Activated CD8-positive, alpha-beta memory T cell treated with anti-CD3 and anti-CD28 coated beads for 1 hour (primary cell): ENCODE measurements at places on chromosomes 16 and 17.

GRCh38 chr16:10003486-10003885, 178.7 kb downstream of the GRIN2A start:
- DNase-seq: no peak

GRCh38 chr17:4417129-4417667, 16.5 kb upstream of the SPNS3 start:
- no peak for DNase-seq

DNA sequence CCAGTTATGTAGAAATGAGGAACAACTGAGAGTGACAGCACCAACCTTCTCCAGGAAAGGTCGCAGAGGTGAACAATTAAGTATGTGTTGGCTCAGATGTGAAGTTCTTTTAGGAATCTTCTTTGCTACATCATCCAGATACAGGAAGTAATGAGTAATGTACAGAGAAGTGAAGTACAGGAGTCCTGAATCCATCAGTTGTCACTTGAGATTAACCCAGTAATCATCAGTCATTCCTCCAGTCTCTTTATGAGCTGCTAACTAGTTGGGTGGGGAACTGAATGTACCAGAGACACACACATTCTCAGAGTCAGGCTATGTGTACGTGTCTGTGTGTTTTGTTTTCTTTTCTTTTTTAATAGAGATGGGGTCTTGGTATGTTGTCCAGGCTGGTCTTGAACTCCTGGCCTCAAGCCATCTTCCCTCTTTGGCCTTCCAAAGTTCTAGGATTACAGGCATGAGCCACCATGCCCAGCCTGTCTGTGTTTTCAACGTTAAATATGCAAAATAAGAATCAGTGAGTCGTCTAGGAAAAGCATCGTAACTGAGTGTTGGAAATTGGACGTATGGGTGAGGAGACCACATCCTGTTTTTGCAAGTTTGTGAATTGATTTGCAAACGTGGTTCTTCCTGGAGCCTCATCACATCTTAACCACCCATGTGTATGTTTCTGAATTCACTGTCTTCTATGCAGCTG, 19.9 kb downstream of the ZNF200 start:
- no peak for DNase-seq

GRCh38 chr17:49218941-49219913, 8.7 kb downstream of the ABI3 start:
- DNase-seq: no peak

DNA sequence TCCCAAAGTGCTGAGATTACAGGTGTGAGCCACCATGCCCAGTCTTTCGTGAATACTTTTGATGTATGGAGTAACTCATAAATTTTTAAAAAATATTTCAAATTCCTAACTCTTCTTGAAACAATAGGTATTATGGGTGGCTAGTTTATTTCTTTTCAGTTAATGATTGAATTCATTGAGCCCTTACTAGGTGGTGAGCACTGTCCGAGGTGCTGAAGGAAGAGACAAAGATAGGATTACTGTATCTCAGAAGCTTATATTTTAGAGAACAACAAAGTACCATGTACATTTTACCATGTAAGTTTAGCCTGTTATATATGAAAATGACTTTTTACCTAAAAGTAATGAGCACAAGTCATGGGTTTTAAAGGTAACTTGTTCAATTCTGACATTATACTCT, 418.3 kb downstream of the NPIPA7 start:
- no peak for DNase-seq

GRCh38 chr17:57665128-57665527, 80.0 kb downstream of the CCDC182 start:
- DNase-seq: no peak

- no peak for DNase-seq
These were observed 68.3 kb downstream of the MPRIP start for GRCh38 chr17:17110520-17110919.

GRCh38 chr16:66617728-66618127, 13.2 kb downstream of the CMTM3 start:
- DNase-seq: no peak

DNA sequence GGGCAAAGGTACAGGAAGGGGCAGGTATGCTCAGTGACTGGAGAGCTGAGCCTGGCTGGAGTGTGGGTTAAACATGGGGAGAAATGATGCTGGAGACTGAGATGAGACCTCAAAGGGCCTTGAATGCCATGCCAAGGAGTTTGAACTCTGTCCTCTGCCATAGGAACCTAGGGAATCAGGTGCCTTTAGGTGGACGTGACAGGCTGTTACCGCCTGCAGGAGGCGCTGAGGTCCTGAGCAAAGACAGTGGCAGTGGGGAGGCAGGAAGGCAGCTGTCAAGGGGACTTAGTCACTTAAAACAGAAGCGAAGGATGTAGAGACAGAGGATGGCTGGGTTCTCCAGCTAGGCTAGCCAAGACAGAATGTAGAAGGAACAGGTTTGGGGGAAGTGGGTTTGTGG, 9.1 kb downstream of the PSMB3 start:
- DNase-seq: no peak

GRCh38 chr17:13996748-13997147, 72.6 kb upstream of the COX10 start:
- DNase-seq: no peak

- DNase-seq: no peak
These were observed 273.9 kb downstream of the HAPSTR1 start for GRCh38 chr16:9365370-9365728.

DNA sequence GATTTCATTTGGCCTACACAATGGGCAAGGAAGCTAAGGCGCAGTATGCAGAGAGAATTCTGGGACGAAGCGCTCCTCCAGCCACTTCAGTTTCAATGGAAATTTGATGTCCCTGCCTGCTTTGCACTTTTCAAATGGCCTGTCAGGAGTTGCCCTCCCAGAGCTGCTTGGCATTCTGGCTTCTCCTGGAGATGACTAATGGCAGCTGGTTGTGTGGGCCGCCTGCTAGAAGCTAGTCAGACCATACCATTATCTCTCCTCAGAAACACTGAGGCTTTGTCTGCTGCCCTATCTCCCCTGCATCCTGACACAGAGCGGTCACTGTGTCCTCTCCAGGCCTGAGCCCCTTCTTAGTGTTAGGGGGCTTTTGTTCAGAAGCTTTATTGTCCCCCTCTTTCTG, 180.1 kb downstream of the SPECC1 start:
- no peak for DNase-seq

- DNase-seq: no peak
These were observed 4.5 kb upstream of the MNT start for GRCh38 chr17:2405247-2405926.
